ENCODE measurements at places on chromosomes 11 and 22.

GRCh38 chr22:28016781-28017557 is 97.9 kb upstream of the PITPNB start:
- no peak for DNase-seq

DNA sequence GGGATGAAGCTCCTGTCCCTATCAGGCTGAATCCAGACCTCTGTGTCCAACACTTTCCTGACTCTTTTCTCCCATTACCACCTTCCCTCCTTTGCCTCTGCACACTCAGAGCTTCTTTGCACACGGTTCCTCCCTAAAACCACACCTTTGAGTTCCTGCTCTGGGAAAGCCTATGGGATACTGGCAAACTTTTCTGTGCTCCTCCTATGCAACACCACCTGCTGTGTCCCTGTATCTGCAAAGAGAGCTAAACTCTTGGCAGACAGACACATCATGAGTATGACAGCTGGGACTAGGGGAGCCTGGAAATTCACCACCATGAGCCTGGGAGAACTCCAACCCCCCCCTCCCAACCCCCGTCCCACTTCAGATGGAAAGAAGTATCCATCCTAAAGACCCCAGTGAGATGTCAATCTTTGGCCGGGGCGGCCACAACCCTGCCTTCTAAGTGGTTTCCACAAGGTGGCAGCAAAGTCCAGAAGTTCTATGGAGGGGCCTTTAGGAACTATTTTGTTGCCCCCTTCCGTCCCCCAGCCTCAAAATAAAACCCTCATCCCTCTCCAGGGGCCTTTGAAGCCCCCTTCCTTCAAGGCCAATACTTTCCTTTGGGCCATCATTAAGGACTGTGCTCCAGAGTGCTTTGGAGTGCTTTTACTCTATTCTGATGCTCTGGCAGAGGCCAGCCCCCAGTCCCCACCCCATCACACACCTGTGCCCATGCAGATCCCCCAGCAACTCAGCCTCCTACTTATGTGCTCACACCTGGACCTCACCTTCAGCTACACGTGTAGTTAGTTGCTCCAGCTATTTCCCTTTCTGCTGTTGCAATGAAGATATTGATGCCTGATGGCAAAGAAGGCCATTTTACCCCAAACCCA is 19.4 kb downstream of the HTR3A start:
- DNase-seq, result no peak

DNA sequence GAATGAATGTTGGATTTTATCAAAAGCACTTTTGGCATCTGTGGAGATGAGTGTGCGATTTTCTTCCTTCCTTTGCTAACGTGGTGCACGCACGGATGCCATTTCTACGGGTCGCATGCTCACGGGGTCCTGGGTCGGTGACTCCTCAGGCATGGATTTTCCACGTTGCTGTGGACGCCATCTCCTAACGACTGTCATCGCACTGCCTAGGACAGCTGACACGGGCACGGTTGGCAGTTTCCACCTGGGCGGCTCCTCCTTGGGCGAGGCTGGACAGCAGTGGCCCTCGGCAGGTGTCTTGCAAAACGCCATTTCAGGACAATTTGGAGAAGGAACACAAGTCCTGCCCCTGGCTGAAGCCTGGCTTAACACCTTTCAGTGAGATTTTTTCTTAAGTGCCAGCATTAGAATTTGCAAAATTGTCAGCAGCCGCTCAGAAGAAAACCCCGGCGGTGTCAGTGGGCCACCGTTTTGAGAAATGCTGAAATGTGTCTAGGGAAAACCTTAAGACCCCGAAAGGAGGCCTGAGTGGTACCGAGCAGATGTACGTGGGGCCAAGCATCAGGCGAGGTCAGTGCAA is 34.7 kb upstream of the TOLLIP start:
- DNase-seq, result no peak

- DNase-seq, result peak; percentile 30
Observed at GRCh38 chr11:83680321-83680720, 394.2 kb upstream of the CCDC90B start.

- no peak for DNase-seq
Observed at GRCh38 chr11:105298174-105298573, 158.6 kb upstream of the CARD18 start.

- DNase-seq, result no peak
Observed at GRCh38 chr11:113420808-113421207, 33.2 kb downstream of the ANKK1 start.

DNA sequence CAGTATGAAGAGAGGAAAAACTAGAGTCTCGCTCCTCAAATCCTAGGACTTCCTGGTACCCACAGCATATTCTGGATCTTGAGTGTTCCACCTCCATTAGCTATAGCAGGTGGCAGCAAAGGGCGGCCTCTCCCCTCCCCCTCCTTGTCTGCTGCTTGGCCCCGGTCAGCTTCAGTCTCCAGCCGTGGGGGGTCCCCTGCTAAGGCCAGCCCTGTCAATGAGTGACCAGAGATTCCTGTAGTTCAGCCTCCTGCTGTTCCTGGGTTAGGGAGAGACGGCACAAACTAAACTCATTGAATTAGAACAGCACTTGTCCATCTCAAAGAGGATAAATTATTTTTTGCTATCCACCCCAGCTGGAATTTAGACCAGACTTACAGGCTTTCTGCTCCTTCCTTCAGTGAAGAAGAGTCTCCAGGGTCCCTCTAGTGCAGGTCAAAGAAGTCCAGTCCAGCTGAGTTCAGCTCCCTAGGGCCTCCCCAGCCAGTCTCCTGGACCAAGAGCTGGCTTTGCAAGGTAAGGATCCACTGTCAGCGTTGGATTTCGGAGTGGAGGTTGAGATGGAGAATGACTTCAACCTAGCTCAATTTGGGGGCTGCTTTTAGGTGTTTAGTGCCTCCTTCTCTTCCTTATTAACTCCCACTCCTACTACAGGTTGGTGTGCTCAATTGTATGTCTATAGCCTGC is 1.1 kb upstream of the PHLDB1 start:
- DNase-seq, result no peak

DNA sequence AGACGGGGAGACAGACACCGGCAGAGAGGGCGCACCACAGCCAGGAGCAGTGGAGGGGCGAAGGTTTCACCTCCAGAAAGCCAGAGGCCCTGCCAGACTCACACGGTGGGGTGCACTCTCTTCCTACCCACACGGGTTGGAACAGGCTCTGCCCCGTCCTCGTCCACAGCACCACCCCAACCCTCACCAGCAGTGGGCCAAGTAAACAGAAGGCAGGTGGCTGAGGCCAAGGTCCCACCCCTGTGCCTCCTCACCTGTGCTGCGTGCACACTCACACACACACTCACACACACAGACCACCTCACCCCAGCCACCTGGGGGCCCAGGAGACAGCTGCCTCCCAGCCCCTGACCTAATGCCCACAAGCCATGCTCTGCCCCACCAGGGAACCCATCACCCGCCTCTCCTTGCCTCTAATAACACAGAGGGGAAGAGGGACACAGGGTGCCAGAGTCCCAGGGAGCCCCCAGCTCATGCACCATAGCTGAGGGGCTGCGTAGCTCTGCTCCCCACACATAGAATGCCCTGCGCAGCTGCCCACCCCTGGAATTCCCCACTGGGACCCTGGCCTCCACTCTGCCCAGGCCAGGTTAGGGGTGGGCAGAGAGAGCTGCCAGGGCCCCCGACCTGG is 3.1 kb downstream of the CYB5R3 start:
- DNase-seq, result no peak

GRCh38 chr11:102666331-102666957 is 39.1 kb downstream of the MMP27 start:
- no peak for DNase-seq

GRCh38 chr22:43823911-43824665 is 12.0 kb upstream of the EFCAB6 start:
- no peak for DNase-seq

- no peak for DNase-seq
Observed at GRCh38 chr22:24097961-24098391, 83.3 kb upstream of the SUSD2 start.

GRCh38 chr11:46364056-46364455 is 16.8 kb downstream of the DGKZ start:
- no peak for DNase-seq

- no peak for DNase-seq
Observed at GRCh38 chr11:28887681-28888080, 779.5 kb downstream of the METTL15 start.

DNA sequence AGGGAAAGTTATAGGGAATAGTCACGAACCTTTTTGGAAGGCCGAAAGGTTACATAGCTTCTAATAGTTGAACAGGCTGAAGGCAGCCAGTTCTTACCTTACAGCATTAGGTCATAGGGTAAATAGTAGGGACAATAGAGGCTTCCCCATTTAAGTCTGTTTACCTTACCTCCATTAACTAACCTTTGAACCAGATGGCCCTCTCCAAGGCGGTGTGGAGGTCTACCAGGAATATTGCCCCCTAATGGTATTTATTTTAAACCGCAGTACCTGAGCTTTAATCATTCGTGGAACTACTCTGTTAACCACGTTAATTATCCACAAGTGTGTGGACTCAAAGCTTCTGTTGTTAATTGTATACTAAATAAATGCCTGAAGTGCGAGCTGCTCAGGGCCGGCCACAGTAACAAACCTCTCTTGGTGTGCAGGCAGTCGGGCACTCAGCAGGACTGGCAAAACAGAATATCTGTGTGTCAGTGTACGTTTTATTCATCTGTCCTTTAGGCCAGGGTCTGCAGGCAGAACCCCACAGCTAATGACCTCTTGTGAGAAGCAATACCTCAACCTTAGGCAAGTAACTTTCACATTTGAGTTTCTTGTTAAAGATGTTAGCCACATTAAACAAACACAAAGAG is 81.7 kb downstream of the PRCP start:
- DNase-seq, result no peak

DNA sequence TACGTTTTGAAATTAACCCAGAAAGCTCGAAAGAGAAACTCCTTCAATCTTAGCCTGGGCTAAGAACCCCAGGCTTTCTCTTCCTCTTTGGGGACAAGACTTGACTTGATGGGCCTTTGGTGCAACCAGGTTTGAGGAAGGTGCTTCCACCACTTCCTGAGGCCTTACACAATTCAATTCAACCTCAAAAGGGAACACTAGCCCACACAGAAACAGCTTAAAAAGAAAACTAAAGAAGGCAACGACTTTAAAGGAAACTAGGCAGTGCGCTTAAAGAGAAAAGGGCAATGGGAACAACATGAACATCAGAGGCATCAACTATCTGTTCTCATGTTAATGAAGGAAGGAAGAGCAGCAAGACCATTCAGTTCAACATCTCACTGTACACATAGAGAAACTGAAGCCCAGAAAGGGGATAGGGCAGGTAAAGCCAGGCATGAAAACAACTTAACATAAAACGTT is 24.8 kb downstream of the PAK1 start:
- no peak for DNase-seq

Measured in NCI-H446 (cell line).